ENCODE measurements at places on chromosomes 12 and 14. TPM values are rescaled to one million over a fixed set of nuclear protein-coding genes. Genes with fewer than 3 reads are reported as not detected.
A peak's percentile ranks its signal among the peaks of the same experiment; 100 is the strongest.

The KLRC3 gene
- not detected for total RNA-seq

GRCh38 chr12:44464180-44464579 is 411.9 kb downstream of the NELL2 start:
- no peak for DNase-seq

DNA sequence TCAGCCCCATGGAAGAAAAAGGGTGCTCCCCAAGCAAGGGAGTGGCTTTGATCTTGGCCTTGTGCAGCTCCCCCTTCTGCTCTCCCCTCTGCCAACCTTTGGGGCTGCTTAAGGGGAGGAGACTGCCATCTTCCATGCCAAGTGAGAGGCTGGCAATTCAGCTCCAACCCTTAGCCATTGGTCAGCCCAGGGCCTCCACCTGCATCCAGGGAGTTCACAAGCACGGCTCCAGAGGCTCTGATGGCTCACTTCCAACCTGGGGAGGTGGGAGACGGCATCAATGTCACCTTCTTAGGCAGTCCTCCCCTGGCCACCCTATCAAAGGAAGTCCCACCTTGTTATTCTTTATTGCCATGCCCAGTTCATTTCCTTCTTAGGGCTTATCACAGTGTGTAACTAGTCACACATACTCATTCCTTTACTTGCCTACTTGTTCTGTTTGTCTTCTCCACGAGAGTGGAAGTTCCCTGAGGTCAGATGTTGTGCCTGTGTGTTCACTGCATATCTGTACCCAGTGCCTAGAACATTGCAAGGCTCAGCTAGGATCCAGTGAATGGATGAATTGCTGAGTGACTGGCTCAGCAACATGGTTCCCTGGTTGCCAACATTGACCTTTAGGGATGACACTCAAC is 5.0 kb downstream of the HDAC7 start:
- DNase-seq = no peak

- DNase-seq = peak; percentile 21
Measured at GRCh38 chr12:85821759-85822158, 14.4 kb downstream of the RASSF9 start.

GRCh38 chr14:50362764-50363713 is 33.6 kb downstream of the CDKL1 start:
- DNase-seq = peak; percentile 26

DNA sequence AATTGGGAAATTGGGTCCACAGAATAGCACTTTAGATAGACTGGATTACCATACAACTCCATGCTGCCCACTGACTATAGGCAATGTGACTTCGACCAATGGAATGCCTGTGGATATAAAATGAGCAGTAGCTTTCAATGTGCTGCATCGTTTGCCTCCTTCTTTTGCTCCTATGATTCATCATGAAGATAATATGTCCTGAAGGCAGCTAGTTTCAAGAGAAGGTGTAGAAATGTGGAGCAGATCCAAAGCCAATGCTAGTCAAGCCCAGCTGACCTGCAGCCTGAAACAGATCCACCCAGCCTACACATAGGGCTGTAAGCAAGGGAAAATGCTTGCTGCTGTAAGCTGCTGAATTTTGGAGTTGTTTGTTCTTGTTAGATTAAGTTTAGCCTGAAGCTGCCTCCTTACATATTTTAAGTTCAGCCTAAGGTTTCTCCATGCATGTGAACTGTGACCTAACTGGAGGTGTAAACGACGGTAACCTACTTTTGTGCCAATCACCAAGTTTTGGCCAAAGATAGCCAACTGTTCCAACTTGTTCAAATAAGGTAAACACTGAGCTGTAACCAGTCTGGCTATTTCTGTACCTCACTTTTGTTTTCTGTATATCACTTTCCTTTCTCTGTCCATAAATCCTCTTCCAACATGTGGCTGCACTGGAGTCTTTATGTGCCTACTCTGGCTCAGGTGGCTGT is 169.1 kb upstream of the AVPR1A start:
- DNase-seq = no peak

GRCh38 chr14:92549859-92550230 is 36.3 kb downstream of the RIN3 start:
- DNase-seq = peak; percentile 76

GRCh38 chr12:116241157-116241759 is 36.2 kb downstream of the MED13L start:
- peak; percentile 80 for DNase-seq

- no peak for DNase-seq
Measured at GRCh38 chr12:105222284-105222655, 13.7 kb downstream of the APPL2 start.

DNA sequence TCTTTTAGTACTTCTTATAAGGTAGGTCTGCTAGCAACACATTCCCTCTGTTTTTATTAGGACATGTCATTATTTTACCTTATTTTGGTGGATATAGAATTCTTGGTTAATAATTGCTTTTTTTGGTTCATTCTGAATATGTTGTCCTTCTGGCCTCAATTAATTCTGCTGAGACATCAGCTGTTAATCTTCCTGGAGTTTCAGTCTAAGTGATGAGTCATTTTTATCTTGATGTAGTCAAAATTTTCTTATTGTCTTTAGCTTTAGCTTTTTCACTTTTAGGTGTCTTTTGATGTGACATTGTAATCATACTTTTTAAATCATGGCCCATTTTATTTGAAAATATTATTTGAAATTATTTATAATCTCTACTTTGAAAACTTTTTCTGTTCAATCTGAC is 104.9 kb upstream of the PMCH start:
- no peak for DNase-seq
